Stimulated activated CD8-positive, alpha-beta memory T cell treated with anti-CD3 and anti-CD28 coated beads, Interleukin-7, amount 100 ng/mL, for 48 hours (primary cell): ENCODE measurements at places on chromosomes 6 and 20.

DNA sequence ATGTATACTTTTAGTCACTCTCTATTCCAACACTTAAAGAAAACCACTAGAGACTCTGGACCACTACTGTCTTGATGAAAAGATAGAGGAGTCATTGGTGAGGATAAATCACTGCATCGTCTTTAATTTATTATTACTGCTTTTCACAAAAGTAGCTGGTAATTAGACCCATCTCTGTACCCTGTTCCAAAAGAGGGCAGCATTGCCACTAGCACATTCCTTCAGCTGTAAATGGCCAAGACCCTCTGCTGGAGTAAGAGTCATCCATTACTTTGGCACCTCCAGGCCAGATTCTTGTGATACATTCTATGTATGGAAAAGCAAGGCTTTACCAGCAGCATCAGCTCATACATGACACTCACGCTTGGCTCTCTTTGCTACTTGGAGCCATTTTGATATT is 49.5 kb upstream of the PREP start:
- no peak for DNase-seq

DNA sequence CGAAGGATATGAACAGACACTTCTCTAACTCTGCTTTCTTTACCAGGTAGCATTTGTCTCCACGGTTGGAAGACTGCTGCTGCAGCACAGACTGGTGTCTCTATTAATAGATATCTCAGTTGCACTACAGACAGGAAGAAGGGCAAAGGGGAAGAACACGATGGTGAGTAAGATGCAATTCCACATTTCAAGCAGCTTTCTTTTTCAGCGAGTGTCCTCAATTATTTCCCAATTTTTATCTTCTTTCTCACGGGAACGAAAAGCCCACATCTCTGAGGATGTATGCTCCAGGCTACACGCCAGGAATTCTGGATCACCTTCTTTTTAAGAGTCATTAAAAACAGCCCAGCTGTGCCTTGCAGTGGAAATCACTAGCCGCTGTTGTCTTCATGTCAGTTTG is 311.6 kb upstream of the ECI2 start:
- DNase-seq, result no peak

DNA sequence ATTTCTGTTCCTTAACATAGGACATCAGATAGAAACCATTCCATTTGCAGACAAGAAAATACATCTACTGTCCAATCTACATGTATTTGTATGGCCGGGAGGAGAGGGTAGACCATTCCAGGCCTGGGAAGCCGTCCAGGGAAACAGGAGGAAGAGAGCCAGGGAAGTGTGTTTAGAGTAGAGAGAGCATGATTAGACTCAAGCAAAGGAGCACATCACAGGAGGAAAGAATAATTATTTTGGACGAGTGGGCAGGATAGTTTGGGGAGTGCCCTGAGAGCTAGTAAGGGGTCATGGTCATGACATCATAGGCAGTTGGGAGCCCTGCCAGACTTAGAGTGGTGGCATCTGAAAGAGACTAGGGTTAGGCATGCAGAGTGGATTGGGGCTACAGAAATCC is 250.0 kb downstream of the HIVEP2 start:
- DNase-seq, result no peak

GRCh38 chr6:6712449-6713403 is 124.2 kb downstream of the LY86 start:
- DNase-seq, result no peak

GRCh38 chr20:54197621-54198604 is 10.0 kb upstream of the PFDN4 start:
- DNase-seq, result no peak

DNA sequence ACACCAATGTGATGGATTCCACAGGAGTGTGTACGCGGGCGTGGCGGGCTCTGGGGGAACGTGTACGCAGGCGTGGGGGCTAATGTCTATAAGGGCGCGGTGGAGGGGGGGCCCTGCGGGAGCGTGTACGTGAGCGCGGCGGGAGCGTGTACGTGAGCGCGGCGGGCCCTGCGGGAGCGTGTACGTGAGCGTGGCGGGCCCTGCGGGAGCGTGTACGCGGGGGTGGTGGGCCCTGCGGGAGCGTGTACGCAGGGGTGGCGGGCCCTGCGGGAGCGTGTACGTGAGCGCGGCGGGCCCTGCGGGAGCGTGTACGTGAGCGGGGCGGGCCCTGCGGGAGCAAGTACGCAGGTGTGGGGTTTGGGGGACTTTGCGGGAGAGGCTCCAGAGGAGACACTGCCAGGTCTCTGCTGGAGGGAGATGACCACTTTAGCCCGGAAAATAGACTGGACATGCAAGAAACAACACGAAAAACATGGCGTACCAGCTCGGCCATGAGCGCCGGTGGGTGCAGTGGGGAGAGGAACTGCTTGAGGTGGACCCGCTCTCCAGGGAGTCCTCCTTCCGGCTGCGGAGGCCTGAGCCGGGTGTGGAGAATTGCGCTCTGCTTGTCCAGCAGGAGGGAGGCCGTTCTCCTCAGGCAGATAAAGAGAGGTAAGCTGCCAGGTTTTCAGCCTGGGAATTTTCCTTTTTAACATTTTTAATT is 27.8 kb upstream of the SMOC2 start:
- DNase-seq, result no peak

- no peak for DNase-seq
These were observed 55.0 kb downstream of the ALDH5A1 start for GRCh38 chr6:24549674-24550353.

DNA sequence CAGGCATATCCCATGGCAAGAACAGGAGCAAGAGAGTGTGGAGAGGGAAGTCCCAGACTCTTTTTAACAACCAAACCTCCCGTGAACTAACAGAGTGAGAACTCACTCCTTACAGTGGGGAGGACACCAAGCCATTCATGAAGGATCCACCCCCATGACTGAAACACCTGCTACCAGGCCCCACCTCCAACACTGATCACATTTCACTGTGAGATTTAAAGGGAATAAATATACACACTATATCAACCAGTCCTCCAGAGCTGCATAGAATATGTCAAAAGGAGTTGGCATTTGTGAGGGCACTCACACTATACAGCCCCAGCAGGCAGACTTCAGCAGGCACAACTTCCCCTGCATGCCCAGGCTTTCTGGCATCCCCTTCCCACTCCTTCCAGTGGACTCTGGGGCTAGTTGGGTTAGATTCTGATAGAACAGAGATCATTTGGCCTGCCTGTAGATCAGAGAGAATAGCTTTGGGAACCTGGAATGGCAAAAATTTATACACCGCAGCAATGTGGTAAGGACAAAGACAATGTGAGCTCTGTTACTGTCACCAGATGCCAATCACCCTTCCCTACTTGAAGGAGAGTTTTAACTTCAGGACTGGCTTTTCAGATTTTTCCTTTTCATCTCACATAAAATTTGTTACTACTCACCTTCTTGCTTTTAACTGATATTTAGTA is 25.2 kb upstream of the TENT5A start:
- no peak for DNase-seq

DNA sequence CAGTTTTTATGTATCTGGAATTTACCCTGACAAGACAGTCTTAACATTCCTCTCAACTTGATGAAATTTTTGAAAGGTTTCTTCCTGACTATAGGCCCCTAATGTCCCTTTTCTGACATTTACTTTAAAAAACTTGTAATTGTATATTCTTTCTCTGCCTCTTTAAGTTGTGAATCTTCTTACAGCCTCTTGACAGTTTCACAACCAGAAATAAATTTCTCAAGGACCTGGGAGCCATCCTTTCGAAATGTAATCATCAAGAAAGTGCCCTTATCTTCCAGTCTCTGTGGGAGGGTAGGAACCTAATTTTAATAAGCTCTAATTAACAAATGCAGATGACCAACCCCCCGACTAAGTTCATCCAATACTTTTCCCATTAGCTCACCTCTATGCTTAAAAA is 403.6 kb upstream of the GJE1 start:
- no peak for DNase-seq

GRCh38 chr6:107418118-107418517 is 41.2 kb downstream of the PDSS2 start:
- DNase-seq, result no peak

DNA sequence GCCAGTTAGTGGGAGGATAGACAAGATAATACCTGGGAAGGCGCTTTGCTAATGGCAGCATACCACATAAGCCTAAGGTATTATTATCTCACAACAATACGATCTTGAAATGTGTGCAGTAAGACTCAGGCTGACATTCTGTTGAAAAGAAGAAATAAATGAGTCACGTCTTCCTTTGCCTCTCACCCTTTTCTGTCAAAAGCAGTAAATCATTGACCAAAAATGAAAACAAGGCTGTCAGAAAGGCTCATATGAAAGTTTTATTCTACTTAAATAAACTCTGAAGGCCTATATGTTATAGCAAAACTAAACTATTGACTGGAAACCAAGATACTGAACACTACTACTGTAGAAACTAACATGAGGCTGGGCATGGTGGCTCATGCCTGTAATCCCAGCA is 43.1 kb upstream of the IL20RA start:
- DNase-seq, result no peak

GRCh38 chr6:156828280-156828703 is 51.1 kb downstream of the ARID1B start:
- peak; percentile 16 for DNase-seq

DNA sequence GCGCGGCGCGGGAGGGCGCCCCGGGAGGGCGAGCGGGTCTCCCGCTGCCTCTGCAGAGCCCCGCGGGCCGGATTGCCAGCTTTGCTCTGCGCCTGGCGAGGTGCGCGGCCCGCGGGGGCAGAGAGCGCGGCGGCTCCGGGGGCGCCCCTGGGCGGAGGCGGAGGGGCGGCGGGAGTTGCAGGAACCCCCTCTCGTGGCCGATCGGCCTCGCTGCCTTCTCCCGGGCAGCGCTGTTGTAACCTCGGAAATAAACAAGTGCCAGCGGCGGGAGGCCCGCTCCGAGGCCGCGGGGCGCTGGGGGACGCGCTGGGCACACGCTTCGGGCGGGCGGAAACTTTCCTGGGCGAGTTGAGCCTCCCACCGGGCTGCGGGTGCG is 1.2 kb downstream of the CDH4 start:
- no peak for DNase-seq

DNA sequence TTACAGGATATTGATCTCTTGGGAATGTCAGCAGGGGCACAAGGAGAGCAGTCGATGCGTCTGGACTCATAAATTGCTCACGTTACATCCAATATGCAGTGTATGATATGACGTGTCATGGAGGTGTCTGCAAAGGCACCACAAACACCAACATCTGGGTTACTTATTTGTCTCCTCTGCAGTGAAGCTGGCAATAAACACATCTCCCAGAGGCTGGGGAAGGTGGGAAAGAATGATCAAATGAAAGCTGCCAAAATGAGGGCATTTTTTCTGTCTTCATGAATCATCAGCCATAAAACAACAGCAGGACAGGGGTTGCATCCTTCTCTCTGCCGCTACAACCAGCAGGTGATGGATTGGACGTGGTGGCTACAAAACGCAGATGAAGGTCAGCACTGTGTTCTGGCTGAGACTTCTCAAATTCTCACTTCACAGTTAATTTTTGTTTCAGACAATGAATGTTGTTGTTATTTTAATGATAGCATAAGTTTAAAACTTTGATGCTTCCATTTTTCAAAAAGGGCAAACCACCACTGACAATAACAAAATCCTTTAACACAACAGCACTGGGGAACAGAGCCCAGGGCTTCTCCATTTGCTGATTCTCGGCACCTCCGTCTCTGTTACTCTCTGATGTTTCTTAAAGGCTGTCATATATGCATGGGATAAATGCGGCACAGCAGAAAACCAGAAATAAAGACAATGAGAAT is 47.5 kb downstream of the ERMARD start:
- DNase-seq, result no peak

DNA sequence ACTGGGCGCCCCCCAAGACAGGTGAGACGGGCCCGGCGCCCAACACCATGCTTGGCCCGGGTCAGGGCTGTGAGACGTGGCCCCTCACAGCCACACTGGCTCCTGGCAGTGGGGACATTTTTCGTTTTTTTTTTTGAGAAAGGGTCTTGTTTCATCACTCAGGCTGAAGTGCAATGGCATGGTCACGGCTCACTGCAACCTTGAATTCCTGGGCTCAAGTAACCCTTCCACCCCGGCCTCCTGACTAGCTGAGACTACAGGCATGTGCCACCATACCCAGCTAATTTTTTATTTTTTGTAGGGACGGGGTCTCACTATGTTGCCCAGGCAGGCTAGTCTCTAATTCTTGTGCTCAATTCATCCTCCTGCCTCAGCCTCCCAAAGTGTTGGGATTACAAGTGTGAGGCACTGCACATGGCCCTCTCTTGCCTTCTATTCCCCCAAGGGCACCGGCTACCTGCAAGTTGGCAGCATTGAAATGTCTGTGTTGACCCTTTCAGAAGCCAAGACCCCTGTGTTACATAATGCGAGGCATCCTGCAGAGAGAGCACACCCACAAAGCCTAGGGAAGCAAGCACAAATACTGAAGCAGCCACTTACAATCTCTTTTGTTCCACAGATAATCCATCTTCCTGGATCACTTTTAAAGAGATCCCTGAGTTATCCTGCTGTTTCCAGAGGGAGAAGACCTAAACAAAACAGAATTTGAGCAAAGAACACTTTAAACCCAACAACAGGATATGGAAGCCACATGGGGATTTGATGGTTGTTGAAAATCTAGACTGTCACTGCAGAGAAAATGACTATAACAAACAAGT is 57.5 kb upstream of the SLC4A11 start:
- DNase-seq, result no peak

- DNase-seq, result no peak
These were observed 608.2 kb downstream of the PRKN start for GRCh38 chr6:162119341-162119740.

DNA sequence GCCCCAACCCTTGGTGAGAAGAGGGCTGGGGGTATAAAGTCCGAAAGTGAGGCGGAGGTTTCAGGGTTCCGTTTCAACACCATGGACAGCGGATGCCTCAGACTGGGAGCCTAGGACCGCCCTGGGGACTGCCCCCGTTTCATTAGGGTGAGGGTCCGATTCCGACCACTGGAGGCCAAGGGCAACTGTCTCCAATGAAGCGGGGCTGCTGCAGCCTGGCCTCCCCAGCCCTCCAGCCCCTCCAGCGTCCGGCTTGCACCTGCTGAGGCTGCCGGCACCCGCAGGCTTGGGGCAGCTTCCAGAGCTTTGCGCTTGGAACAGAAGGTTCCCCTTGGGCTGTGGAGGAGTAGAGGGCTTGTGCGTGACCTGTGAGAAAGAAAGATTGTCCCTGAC is 39.9 kb downstream of the YTHDF1 start:
- DNase-seq, result no peak

DNA sequence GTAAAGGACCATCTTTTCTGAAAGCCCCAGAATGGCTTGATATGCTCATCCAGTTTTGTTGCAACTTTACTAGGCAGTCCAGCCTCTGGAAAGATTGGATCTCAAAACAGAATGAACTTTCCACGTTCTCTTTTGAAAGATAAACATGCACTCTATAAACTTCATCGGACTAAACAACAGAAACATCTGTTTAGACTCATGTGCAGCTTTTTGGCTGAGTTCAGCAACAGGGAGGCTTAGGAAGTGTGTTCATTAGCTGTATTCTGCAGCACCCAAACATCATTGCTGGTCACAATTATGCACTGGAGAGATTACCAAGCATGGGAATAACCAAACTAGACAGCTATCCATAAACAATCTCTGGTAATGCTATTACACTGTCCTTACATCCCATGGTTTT is 180.5 kb downstream of the TENT5A start:
- no peak for DNase-seq

- no peak for DNase-seq
These were observed 28.6 kb upstream of the DACT2 start for GRCh38 chr6:168348186-168348585.

DNA sequence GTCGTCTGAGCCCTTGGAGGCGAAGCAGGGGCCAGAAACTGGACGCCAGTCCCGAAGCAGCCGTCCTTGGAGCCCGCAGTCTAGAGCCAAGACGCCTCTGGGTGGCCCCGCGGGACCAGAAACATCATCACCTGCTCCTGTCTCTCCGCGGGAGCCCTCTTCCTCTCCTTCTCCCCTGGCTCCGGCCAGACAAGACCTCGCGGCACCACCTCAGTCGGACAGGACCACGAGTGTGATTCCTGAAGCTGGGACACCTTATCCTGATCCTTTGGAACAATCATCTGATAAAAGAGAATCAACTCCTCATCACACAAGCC is 416 bp downstream of the RSPH4A start:
- no peak for DNase-seq
